ENCODE measurements at places on chromosomes 1 and 21. TPM values are rescaled to one million over a fixed set of nuclear protein-coding genes. Genes with fewer than 3 reads are reported as not detected.

DNA sequence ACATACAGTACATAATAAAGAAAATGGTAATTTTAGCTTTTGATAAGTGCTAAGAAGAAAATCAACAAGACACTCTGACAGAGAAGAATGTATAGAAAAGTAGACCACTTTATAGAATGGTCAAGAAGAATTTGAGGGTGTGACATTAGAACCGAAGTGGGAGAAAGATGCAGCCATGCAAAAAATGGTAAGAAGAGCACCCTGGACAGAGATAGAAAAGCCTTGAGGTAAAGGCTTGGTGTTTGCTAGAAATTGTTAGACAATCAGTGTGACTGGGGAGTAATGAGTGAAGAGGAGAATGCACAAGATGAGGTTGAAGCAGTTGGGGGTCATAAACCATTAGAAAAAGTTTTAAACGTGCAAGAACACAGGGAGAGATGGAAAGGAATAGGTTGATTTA, 23.5 kb downstream of the MAEL start:
- DNase-seq = no peak

- DNase-seq = no peak
Measured at GRCh38 chr1:61301824-61302657, 219.7 kb downstream of the NFIA start.

GRCh38 chr21:19468991-19469715, 1065.6 kb upstream of the TMPRSS15 start:
- no peak for DNase-seq

DNA sequence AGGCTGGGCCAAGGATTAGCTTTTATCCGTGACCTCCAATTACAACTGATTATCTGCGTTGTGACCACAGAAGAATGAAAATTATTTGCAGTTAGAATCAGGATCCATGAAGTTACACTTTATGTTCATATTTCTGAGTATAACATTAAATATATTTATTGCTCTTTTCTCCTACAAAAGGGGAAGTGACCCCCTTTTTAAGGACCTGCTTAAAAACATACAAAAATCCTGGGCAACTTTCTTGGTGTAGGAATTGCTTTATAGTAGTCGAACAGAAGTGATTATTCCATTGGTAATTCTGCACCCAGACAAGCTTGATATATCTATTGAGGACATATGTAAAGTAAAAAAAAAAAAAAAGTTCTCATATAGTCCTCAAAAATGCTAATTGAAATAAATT, 208.7 kb downstream of the MRPL39 start:
- DNase-seq = no peak

GRCh38 chr1:107263291-107263915, 122.6 kb downstream of the NTNG1 start:
- no peak for DNase-seq

- DNase-seq = no peak
Measured at GRCh38 chr1:147091801-147092200, 80.5 kb downstream of the PRKAB2 start.

Gene CLDN14
- polyA plus RNA-seq = 1.6 TPM
